ENCODE measurements at places on chromosomes 4 and X. TPM values are rescaled to one million over a fixed set of nuclear protein-coding genes. Genes with fewer than 3 reads are reported as not detected.
A peak's percentile ranks its signal among the peaks of the same experiment; 100 is the strongest.

The NONO gene
- 483 TPM for total RNA-seq

The FRMD7 gene
- under 0.01 TPM for total RNA-seq

The GPRASP2 gene
- total RNA-seq = 9.6 TPM

DNA sequence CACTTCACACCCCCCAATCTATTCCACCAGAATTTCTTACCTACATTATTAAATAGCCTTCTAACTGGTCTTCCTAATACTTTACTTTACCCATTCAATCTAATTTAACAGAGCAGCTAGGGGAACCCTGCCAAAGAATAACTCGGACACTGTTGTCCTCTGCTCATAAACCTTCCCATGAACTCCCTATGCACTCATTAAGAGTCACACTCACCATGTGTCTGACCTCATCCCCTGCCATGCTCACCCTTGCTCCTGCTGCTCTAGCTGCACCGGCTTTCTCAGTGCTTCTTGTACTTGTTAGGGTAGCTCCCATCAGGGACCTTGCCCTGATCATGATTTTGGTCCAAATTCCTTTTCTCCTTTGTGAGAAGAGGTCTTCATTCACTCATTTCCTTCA lies 54.6 kb upstream of the GUCY1A1 start:
- no peaks in the 10 kb centered on the region for H3K4me1 ChIP-seq
- H3K36me3 ChIP-seq = no peaks in the 10 kb centered on the region
- H3K4me3 ChIP-seq = no peak overlapping the region

DNA sequence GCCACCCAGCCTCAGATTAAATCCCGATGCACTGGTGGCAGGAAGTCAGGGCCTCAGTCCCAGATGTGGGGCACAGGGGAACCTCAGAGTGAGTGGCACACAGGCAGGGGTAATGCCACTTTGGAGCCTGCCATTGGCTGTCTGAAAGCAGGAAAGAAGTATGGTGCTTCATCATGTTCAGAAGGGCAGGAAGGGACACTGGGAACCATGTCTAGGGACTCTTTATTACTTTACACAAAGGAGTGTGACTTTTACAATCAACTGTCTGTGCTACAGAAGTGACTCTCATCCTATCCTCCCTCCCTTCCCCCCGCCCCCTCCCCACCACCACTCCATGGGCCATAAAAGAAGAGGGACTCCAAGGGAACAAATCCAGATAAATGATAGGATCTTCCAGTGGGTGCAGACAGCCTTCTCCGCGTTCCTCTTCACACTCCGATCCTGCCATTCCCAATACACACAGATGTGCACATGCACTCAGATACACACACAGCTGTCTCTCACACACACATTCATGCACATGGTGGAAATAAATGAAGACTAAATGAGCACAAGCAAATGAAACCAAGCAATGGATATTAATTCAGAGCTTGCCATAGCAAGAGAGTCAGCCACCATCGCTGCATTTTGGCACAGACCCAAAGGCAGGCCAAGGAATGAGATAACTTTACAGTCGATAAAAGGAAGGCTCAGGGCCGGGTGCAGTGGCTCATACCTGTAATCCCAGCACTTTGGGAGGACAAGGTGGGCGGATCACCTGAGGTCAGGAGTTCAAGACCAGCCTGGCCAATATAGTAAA lies 2.5 kb upstream of the TMEM154 start:
- no peak for DNase-seq
- no peaks in the 10 kb centered on the region for H3K27me3 ChIP-seq
- no peak overlapping the region for H3K27ac ChIP-seq
- no peak overlapping the region for H3K4me3 ChIP-seq
- peaks cover 7% of the 10 kb centered on the region for H3K4me1 ChIP-seq

DNA sequence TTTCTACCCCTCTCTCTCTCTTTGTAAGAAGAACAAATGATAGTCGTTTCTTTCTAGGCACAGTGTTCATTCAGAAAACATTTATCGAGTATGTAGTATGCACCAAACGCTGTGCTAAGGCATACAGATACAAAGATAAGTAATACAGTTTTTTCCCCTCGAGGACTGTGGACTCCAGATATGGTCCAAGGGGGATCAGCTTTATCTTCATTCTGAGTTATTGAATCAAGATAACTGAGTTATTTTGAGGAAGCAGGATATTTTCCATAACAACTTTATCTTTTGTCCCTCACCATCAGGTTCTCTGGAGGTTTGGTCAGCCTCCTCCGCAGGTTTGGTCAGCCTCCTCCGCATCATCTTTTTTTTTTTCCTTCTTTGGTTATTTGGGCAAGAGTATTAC lies 15.0 kb downstream of the EREG start:
- no peak for DNase-seq
- no peak overlapping the region for H3K27ac ChIP-seq
- no peak overlapping the region for H3K4me3 ChIP-seq
- no peaks in the 10 kb centered on the region for H3K36me3 ChIP-seq
- H3K27me3 ChIP-seq = no peaks in the 10 kb centered on the region
- H3K4me1 ChIP-seq = no peaks in the 10 kb centered on the region

- DNase-seq = peak; percentile 17
- H3K27ac ChIP-seq = peak overlapping the region; percentile 83
- no peaks in the 10 kb centered on the region for H3K4me1 ChIP-seq
- peak overlapping the region; percentile 52 for H3K4me3 ChIP-seq
- H3K36me3 ChIP-seq = no peaks in the 10 kb centered on the region
- peaks cover 4% of the 10 kb centered on the region for H3K27me3 ChIP-seq
These were observed 81.3 kb downstream of the HMGN5 start for GRCh38 chrX:81120258-81120935.

DNA sequence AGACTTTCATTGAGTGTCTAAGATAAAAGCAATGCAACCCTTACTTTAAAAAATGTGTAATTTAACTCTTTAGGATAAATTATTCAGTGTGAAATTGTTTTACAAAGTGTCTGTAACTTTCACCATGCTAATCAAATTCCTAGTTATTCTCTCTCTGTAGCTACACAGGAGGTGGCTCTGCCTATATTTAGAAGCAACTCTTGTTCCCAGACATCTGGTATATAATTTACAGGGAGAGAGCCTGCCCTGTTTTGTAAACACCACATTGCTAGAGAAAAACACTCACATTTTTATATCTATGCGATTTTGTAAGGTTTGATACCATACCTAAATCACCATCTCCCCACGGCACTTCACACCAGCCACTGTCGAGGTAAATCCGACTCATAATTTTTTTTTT lies 35.5 kb upstream of the SPATA4 start:
- no peak for DNase-seq
- no peaks in the 10 kb centered on the region for H3K36me3 ChIP-seq
- H3K27ac ChIP-seq = no peak overlapping the region
- no peak overlapping the region for H3K4me3 ChIP-seq
- no peaks in the 10 kb centered on the region for H3K27me3 ChIP-seq

DNA sequence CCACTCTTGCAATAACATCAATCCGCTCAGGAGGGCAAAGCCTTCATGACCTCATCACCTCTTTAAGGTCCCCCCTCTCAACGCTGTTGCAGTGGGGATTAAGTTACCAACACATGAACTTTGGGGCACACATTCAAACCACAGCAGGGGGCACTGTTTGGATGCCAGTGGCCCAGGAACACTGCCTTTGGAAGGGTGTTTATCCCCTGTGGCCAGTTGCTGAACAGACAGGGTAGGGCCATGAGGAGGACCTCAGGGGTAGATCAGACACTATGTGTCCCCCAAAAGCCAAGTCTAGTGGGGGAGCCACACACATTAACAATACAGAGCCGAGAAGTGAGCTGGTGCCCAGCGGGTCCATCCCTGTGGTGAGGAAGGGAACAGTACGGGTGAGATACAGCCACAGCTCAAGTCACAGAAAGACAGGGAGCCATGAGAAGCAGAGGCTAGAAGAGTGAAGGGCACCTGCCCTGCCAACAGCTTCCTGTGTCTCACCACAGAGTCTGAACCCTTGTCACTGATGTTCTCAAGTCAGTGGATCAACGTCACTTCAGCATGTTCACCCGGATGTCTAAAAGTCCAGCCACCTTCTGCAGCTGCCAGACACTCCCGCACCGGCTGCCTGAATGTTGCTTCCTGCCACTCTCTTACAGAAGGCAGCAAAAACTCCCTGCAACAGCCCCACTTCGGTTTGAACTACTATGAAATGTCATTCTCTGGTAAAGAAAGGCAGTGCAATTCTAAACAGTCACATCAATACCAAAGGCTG lies 19.9 kb upstream of the MXD4 start:
- H3K36me3 ChIP-seq = no peaks in the 10 kb centered on the region
- peaks cover 36% of the 10 kb centered on the region for H3K4me1 ChIP-seq
- no peaks in the 10 kb centered on the region for H3K27me3 ChIP-seq
- DNase-seq = peak; percentile 84
- H3K27ac ChIP-seq = peak overlapping the region; percentile 97

DNA sequence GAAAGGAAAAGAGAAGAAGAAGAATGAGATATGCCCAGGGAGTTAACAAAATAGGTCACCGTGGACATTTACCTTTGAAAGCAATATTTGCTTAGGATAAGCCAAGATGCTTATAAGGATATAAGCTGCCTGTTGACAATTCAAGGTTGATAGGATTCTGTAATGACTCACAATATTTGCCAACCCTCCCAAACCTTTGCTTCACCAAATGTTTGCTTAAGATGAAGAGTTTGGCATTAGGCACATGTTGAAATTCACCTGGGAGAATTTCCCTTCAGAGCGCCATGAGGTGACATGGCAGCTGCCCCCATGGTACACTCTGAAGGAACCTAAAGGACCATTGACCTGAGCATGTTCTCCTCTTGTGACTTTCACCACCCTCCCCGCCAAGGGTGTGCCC lies 4.6 kb downstream of the PALLD start:
- H3K4me1 ChIP-seq = peaks cover 7% of the 10 kb centered on the region
- H3K4me3 ChIP-seq = no peak overlapping the region
- H3K27me3 ChIP-seq = no peaks in the 10 kb centered on the region
- H3K36me3 ChIP-seq = no peaks in the 10 kb centered on the region

DNA sequence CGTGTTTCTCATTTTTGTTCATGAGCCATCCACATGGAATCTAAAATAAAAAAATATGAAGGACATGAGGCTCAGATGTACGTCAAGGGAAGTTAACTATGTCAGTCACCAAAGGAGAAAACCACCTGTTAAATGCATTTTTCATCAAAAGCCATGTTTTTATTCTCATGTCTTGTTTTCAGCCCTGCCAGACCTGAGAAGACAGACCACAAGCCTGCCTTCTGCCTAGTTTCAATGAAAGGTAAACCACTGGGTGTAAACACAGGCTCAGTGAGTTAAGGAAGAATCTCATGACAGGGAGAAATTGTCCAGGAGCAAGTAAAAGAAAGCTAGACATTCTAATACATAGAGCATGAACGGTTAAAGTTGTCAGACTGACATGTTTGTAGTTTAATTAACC lies 52.3 kb upstream of the TNIP3 start:
- no peaks in the 10 kb centered on the region for H3K27me3 ChIP-seq
- no peak overlapping the region for H3K27ac ChIP-seq
- no peaks in the 10 kb centered on the region for H3K36me3 ChIP-seq
- H3K4me3 ChIP-seq = no peak overlapping the region
- DNase-seq = no peak
- H3K4me1 ChIP-seq = no peaks in the 10 kb centered on the region

GRCh38 chr4:120971884-120972283 lies 49.4 kb upstream of the PRDM5 start:
- no peak overlapping the region for H3K27ac ChIP-seq
- DNase-seq = no peak
- no peaks in the 10 kb centered on the region for H3K4me1 ChIP-seq
- H3K27me3 ChIP-seq = no peaks in the 10 kb centered on the region
- no peak overlapping the region for H3K4me3 ChIP-seq

- DNase-seq = no peak
- H3K27ac ChIP-seq = peak overlapping the region; percentile 92
- H3K4me1 ChIP-seq = peaks cover 8% of the 10 kb centered on the region
- peak overlapping the region; percentile 84 for H3K4me3 ChIP-seq
These were observed 608 bp downstream of the TAF1 start for GRCh38 chrX:71366674-71367256.

DNA sequence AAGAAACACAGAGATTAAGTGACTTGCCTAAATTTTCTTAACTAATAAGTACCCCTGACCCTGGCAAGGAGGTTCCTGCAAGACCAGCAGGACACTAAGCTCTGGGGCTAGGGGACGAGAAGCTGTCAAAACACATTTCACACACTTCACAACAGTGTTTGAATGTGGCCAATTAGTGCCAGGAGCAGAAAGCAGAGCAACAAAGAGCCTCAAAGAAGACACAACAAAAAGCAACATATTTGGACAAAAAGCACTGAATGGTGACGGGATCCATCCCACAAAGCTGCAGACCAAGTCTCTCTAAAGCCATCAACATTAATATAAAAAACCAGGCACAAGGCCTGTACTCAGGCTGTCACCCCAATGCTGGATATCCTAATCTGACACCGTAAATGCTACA lies 361.9 kb upstream of the RASGEF1B start:
- no peak overlapping the region for H3K4me3 ChIP-seq
- H3K27ac ChIP-seq = no peak overlapping the region
- no peaks in the 10 kb centered on the region for H3K36me3 ChIP-seq
- H3K27me3 ChIP-seq = no peaks in the 10 kb centered on the region
- no peak for DNase-seq

GRCh38 chr4:74543231-74543781 lies 98.4 kb downstream of the AREG start:
- no peaks in the 10 kb centered on the region for H3K27me3 ChIP-seq
- no peak overlapping the region for H3K4me3 ChIP-seq
- H3K36me3 ChIP-seq = no peaks in the 10 kb centered on the region
- H3K27ac ChIP-seq = no peak overlapping the region
- no peaks in the 10 kb centered on the region for H3K4me1 ChIP-seq
- no peak for DNase-seq

DNA sequence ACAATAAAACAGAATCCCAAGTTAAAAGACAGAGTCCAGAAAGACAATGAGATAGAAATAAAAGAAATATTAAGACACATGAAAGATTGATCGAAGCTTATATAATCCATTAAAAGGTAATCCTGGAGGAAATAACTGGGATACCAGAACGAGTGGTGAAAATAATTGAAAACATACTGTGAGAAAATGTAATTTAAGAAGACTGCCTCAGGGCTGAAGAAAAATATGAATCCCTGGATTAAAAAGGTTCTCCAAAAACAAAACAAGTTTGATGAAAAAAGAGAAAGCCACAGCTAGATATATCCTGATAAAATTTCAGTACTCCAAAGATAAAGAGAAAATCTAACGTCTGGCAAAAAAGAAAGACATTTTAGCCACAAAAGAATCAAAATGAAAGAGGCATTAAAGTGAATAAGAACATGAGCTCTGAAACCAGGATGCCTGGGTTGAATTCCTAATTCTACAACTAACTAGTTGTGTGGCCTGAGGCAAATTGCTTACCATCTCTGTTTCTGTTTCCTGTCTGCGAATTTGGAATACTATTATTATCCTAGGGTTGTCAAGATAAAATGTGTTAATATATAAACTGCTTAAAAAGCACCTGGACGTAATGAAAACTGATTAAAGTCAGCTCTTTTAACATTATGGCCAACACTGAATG lies 5.5 kb downstream of the DDX60L start:
- H3K4me1 ChIP-seq = peaks cover 13% of the 10 kb centered on the region
- H3K4me3 ChIP-seq = no peak overlapping the region
- H3K27me3 ChIP-seq = no peaks in the 10 kb centered on the region
- peaks cover 19% of the 10 kb centered on the region for H3K36me3 ChIP-seq
- no peak overlapping the region for H3K27ac ChIP-seq
- DNase-seq = no peak

- no peak for DNase-seq
- no peaks in the 10 kb centered on the region for H3K36me3 ChIP-seq
- H3K27ac ChIP-seq = no peak overlapping the region
- H3K4me3 ChIP-seq = no peak overlapping the region
- H3K27me3 ChIP-seq = no peaks in the 10 kb centered on the region
These were observed 83.1 kb upstream of the ARSJ start for GRCh38 chr4:114062499-114062898.

GRCh38 chr4:143575331-143575730 lies 61.8 kb downstream of the SMARCA5 start:
- no peaks in the 10 kb centered on the region for H3K36me3 ChIP-seq
- no peak overlapping the region for H3K4me3 ChIP-seq
- H3K27ac ChIP-seq = no peak overlapping the region
- H3K27me3 ChIP-seq = no peaks in the 10 kb centered on the region
